ENCODE measurements at places on chromosomes 4 and X.

- DNase-seq: no peak
Measured at GRCh38 chrX:40087425-40088298, 10.1 kb downstream of the BCOR start.

GRCh38 chrX:149467461-149467860 lies 37.6 kb downstream of the IDS start:
- no peak for DNase-seq

GRCh38 chrX:57447856-57448255 lies 144.0 kb upstream of the ZXDB start:
- DNase-seq: no peak

DNA sequence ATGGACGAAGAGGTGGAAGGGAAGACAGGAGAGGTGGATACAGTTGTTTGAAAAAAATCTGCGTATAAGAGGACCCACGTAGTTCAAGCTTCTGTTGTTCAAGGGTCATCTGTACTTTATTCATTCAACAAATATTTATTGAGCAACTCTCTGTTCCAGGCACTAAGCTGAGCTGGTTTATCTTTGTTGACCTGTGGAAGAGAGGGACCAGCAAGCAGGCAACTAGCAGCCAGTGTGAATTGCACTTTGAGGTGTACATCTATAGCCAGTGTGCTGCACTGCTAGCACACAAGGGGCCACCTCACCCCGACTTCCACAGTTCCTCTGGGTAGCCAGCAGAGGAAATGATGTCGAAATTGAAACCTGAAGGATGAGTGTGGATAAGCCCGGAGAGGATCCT lies 191.4 kb downstream of the SOWAHB start:
- no peak for DNase-seq

GRCh38 chr4:111595456-111595855 lies 549.8 kb upstream of the FAM241A start:
- DNase-seq: no peak

DNA sequence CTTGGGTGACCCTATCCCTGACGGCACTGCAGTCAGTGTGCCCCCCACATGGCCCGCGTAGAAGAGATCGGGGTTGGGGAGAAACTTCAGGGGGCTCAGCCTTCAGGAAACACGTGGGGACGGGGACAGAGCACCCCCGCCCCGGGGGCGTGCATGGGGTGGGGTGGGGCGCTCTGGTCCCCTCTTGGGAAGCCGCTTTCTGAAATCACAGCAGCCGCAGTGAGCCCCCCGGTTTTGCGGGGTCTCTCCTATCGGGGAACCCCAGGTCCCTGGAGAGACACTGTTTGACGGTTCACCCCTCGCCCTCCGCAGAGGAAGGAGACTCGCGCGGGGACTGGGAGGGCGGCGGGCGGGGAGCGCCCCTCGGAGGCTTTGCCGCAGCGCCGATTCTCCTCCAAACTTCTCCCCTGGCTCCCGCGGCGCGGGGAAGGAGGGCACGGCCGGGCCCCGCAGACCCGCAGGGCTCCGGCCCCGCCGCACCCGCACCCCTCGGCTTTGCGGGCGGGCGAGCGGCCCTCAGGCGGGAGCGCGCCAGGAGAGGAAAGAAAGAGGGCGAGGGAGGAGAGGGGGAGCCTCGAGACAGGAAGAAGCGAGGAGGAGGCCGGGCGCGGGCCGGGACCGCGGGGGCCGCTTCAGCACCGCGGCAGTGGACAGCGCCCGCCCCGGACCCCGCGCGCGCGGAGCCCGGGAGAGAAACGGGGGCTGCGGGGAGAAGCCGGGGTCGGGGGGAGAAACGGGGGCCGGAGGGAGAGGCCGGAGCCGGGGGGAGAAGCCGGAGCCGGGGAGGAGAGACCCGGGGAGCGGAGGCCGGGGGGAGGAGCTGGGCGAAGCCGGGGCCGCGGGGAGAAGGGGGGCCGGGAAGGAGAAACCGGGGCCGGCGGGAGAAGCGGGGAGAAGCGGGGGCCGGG lies 612 bp downstream of the CPLX1 start:
- no peak for DNase-seq

DNA sequence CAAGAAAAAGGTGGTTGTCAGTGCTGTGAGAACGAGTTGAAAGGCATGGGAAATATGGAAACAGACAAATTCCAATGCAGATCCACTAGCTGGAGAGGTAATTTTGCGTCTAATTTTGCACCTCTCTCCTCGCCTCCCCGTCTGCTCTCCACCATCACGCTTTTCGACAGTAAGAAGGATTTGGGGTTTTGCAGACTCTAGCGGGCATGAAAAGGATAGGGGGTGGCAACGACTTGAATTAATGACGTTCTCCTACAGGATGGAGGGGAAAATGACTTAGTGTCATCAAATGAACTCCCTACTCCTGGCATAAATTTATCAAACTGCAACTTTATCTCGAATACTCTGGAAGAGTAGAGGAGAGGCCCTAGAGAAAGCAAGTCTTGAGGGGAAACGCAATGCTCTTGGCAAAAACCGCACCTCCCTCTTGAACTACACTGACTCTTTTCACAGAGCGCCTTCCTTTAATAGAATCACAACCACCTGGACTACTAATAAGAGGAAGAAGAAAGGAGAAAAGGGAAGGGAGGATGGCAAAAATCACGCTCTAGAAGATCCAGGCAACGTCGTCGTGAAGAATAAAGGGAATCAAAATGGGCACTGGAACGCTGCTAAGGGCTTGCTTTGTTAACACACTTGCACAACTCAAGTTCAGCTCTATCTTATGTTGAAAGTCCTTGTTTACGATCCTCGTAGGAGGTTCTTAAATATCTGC lies 871 bp upstream of the SLITRK2 start:
- DNase-seq: no peak

GRCh38 chr4:150306719-150307118 lies 228.5 kb downstream of the DCLK2 start:
- DNase-seq: no peak

DNA sequence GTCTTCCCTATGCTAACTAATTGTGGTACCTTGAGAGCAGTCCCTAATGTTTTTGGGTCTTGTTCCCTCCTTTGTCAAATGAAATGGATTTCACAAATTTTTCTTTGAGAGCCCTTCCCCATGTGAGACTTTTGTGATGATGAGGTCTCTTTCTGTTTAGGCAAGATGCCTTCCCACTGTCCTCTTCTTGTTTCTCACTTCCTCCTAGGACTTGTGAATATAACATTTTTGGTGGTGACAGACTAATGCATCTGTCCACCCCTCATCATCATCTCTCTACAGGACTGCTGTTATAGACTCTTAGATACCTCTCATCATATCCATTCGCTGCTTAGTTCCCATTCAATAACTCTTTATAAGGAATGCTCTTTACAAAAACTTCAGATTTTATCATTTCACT lies 8.7 kb upstream of the ANK2 start:
- DNase-seq: no peak

DNA sequence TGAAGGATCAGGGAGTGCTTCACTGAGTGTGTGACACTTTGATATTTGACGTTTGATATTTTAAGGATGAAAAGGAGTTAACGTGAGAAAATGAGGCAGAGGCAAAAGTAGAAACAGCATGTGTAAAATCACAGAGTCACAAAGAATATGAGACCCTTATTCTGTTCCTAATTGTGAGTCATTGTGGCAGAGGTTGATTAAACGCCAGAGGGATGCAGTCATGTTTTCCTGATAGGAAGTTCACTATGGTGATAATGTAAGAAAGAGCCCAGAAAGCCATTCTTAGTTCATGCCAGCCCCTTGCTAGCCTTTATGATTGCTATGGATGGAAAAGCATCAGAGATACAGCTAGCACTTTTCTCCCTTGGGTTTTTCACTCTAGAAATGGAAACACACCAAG lies 33.5 kb upstream of the IGSF1 start:
- no peak for DNase-seq

GRCh38 chr4:69799337-69799736 lies 38.9 kb upstream of the SULT1B1 start:
- no peak for DNase-seq

GRCh38 chrX:34918856-34919255 lies 23.7 kb upstream of the FAM47B start:
- no peak for DNase-seq

GRCh38 chrX:6448003-6448402 lies 86.9 kb downstream of the VCX3A start:
- no peak for DNase-seq

DNA sequence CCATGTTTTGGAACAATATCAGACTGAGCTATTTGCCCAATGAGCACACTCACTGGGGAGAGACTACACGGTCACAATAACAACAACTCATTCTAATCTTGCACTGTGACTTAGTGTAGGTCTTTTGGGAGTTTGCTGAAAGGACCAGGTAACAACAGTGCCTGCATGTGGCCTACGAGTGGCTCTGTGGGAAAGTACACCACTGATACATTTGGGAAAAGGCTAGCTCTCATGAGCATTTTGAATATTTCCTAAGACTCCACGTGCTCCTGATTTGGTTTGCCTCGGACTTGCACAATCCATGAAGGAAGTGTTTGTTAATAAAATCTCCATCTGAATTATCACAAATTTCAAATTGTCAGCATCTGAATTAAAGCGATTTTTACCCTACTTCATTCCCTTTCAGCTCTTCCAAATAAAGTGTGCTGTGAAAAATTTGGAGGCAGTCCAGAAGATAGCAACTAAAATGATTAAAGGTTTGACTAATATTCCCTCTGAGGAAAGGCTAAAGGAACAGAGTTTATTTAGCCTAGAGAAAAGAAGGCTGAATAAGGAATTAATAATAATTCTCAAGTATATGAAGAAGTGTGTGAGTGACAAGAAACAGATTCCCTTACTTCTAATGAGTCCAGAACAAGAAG lies 406.4 kb downstream of the PPARGC1A start:
- no peak for DNase-seq

DNA sequence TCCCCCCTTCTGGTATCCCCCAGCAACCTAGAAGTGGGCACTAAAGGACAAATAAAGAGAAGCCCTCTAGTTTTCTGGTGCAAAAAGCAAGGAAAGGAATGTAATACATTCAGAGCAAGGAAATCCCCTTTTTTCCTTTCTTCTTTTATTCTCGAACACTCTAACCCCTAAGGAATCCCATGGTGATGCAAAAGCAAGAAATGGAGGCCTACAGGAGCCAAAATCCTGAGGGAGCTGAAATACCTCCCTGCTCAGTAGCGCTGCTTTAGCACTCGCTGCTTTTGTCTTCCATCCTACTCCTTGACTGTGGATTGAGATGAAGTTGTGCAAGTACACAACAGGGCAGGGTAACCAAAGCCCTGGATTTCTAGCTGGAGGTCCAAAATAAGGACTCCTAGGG lies 251.0 kb downstream of the PRDM5 start:
- DNase-seq: no peak

DNA sequence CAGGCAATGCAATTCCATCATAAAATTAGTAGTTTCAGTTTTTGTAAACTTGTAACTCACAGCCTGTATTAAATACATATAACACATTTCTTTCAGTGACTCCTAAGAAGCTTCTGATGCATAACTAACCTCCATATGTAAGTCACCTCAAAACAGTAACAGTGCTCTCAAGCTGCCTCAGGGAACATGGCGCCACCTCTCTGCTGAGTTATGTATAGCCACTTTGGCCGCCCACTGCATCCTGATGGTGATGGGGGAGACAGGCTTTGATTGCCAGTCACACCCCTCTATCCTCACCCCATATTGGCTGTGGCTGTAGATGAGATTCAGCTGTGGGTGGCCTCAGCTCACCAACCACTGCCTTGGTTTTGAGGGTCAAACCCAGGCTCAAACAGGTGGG lies 54.3 kb downstream of the LRBA start:
- peak; percentile 15 for DNase-seq

DNA sequence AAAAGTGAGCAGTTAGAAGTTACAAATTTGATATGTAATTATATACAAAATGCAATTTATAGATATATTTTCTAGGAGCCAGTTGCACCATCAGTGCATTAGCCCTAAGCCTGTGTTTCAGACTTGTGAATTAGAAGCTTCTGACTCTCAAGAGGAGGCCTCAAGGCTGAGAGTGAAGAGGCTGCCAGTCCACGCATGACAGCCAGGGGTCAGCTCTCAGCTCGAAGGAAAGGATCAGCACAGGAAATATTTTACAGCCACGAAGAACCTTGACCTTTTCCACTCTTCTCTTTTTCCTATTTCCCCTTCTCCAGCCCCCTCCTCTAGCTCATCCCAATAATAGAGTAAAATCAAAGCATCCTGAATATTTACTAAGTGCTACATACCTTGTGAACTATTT lies 642.4 kb downstream of the TRIML1 start:
- no peak for DNase-seq

DNA sequence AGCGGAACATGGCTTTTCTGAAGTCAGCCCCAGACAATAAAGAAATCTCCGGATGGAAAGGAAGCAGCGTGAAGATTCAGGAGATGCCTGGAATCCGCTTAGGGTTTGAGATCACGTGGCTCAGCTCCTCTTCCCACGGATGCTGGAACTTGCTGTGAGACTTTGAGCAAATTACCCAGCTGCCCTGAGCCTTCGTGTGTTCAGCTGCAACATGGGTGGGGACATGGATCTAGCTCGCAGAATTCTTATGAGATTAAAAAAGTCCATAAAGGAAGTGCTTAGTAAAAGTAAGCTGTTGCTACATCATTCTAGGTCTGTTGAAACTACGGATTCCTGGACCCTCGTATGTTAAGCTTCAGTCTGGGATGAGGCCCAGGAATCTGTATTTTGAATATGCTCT lies 55.7 kb upstream of the STIM2 start:
- no peak for DNase-seq

DNA sequence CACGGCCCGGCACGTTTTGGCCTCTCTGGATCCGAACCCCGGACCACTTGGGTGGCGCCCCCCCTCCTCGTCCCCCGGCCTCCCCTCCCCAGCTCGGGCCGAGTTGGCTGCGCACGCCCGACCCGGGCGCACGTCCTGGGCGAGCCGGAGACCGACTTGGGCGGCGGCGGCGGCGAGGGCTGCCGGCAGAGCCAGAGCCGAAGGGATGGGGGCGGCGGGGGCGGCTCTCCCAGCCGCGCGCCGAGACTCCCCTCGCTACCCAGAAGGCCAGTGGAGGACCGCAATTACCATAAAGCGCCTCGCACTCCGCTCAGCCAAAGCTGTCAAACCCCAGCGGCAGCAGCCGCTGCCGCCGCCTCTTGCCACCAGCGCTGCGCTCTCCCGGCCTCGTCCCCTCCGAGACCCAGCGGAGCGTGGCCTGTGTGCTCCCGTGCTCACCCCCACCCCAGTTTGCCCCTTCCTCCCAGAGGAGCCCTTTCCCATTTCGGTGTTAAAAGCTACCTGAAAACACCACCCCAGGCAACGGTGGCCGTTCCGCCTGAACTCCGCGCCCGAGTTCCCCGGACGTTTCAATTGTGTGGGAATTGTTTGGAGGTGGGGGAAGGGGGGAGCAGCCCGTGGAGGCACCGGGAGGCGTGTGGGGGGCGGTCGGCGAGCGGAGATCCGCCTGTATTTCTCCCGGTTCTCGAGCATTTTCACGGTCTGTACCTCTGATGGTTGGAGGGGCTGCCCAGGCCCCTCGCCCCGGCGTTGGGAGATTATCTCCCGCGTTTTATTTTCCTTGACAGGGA lies 701 bp upstream of the BCOR start:
- DNase-seq: peak; percentile 47

GRCh38 chrX:47171996-47172395 lies 21.6 kb upstream of the UBA1 start:
- no peak for DNase-seq

All from stimulated activated CD4-positive, alpha-beta T cell treated with anti-CD3 and anti-CD28 coated beads, Interleukin-4, amount 100 ng/mL, for 24 hours (primary cell).